ENCODE measurements at places on chromosomes 2 and 18.

DNA sequence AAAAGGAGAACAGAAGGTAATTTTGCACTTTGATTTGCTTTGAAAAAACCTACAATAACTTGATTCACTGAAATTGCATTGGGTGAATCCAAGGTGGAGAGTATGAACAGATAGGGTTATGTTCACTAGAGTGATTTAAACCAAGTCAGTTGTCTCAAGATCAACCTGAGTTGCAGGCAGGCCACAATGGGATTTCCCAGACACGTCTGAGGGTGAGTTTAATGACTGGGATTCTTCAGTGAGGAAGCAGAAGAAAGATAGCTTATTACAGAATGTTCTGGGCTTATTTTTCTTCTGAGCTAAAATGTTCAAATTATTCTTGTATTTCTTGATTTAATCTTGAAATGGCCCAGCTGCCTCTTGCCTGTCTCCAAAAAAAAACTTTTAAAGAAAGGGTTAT lies 20.1 kb downstream of the COL4A4 start:
- H3K27ac ChIP-seq = no peak overlapping the region
- peaks cover 11% of the 10 kb centered on the region for H3K27me3 ChIP-seq
- H3K4me1 ChIP-seq = no peaks in the 10 kb centered on the region
- no peak for DNase-seq
- H3K4me3 ChIP-seq = no peak overlapping the region

DNA sequence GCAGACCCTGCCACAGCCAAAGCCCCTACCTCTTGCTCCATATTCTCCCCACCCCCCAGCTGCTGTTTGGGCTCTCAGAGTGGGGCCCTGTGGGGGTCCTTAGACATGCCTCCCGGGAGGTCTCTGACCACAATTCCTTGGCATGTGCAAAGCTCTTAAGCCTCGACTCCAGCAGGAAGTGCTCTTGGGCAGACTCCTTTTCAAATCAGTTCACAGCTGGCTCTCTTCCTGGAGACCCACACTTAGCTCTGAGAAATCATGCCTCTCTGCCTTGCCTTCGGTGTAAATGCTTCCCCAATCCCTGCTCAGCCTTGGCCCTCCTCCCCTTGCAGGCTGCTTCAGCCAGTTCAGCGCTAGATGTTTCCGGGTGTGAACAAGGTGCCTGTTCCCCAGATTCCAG lies 46.9 kb downstream of the NGEF start:
- H3K4me1 ChIP-seq = no peaks in the 10 kb centered on the region
- peaks cover 6% of the 10 kb centered on the region for H3K27me3 ChIP-seq
- H3K27ac ChIP-seq = no peak overlapping the region
- no peak overlapping the region for H3K4me3 ChIP-seq

GRCh38 chr2:159133797-159134196 lies 152.7 kb downstream of the WDSUB1 start:
- peaks cover 5% of the 10 kb centered on the region for H3K27me3 ChIP-seq
- peaks cover 4% of the 10 kb centered on the region for H3K4me1 ChIP-seq
- no peaks in the 10 kb centered on the region for H3K36me3 ChIP-seq
- no peak overlapping the region for H3K27ac ChIP-seq
- no peak overlapping the region for H3K4me3 ChIP-seq

DNA sequence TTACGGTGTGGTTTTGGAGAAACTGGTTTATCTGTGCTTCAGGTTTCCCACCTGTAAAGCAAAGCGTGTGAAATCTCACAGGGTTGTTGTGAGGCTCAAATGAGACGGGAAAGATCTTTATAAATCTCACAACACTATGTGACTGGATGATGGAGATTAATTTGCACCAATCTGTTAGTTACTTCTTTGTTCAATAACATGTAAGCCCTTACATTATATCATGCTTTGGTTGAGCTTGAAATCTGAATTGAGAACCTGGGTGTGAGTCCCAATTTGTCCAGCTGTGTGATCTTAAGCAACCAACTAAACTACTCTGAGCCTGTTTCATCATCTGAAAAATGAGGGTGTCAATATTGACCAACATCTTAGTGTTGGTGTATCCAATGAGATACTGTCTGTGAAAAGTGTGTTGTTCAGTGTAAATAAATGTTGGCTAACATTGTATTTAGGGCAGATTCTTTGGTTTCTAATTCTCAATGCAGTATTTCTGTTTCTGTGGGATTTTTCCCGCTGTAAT lies 741 bp upstream of the GCKR start:
- H3K27me3 ChIP-seq = peaks cover 56% of the 10 kb centered on the region
- no peaks in the 10 kb centered on the region for H3K36me3 ChIP-seq
- no peak for DNase-seq
- H3K4me1 ChIP-seq = peaks cover 16% of the 10 kb centered on the region
- H3K4me3 ChIP-seq = peak overlapping the region; percentile 52
- H3K27ac ChIP-seq = no peak overlapping the region

- H3K27ac ChIP-seq = no peak overlapping the region
- DNase-seq = no peak
- H3K4me3 ChIP-seq = no peak overlapping the region
- H3K4me1 ChIP-seq = no peaks in the 10 kb centered on the region
Measured at GRCh38 chr2:123670286-123670685, 354.8 kb upstream of the CNTNAP5 start.

DNA sequence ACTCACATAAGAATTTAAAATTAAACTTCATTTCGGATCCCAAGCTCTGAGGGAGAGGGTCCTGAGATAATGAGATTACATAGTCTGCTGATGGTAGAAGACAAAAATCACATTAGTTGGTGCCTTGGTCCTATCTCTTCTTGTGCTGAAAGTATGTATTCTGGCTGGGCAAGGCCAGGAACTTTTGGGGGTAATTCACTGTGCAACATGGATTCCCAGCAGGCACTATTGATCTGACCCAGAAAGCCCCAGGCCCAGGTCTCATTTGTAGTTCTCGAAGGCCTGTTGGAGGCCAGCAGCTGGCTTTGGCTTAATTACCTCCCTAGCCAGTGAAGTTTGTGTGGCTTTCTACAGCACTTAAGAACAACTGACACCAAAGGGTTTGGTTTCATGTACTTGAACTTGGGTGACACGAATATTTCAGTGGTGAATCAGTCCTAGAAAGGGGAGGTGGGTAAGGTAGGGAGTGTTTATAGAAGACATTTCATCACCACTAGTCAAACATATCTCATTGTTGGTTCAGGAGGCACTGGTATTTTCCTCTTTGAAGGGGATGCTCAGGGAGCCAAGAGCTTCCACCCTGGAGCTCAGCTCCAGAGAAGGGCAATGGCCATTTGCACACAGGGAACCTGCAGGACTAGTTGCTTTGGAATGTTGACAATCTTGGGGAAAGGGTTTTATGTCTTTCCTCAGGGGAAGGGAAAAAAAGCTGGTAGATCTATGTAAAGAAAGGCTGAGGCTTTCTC lies 217.8 kb downstream of the OSR1 start:
- DNase-seq = no peak
- no peaks in the 10 kb centered on the region for H3K4me1 ChIP-seq
- H3K36me3 ChIP-seq = no peaks in the 10 kb centered on the region
- H3K4me3 ChIP-seq = no peak overlapping the region
- H3K27ac ChIP-seq = no peak overlapping the region

DNA sequence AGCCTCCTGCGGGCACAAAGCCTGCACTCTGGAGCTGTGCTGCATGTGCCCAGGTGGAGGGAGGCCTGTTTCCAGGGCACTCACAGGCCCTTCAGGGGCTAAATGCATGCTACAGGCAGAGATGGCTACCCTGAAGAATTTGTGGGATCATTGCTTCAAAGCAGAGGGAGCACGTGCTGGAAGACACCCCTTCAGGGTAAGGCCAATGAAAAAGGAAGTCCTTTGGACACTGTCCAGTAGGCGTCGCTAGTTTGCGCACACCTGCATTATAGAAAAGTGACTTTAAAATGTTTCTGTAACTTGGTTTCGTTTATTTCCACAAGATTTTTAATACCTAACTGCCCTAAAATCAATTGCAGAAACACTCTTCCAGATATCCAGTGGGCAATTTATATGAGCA lies 325.3 kb downstream of the ZNF516 start:
- H3K27ac ChIP-seq = no peak overlapping the region
- DNase-seq = no peak
- H3K27me3 ChIP-seq = no peaks in the 10 kb centered on the region
- H3K36me3 ChIP-seq = no peaks in the 10 kb centered on the region
- no peaks in the 10 kb centered on the region for H3K4me1 ChIP-seq
- no peak overlapping the region for H3K4me3 ChIP-seq

DNA sequence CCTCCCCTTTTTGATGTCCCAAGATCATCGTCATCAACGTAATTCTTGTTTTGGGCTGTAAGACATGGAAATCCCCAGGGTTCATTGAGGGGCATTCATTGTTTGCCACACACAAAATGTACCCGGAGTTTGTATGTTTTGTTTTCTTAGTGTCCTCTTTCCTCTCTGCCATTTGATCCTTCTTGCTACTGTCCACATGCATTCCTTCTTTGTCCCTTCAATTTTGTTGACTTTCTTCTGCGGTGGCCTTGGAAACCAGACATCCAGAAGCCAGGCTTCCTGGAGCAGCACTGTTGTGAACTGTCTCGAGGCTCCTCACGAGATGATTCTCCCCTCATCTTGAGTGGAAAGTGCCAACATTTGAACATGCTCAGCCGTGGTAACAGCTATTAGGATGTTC lies 24.8 kb downstream of the IGFBP2 start:
- H3K4me3 ChIP-seq = no peak overlapping the region
- H3K36me3 ChIP-seq = peaks cover 6% of the 10 kb centered on the region
- no peak overlapping the region for H3K27ac ChIP-seq
- no peaks in the 10 kb centered on the region for H3K27me3 ChIP-seq

GRCh38 chr18:66662632-66663031 lies 58.7 kb upstream of the CDH19 start:
- no peak overlapping the region for H3K27ac ChIP-seq
- H3K4me3 ChIP-seq = no peak overlapping the region
- no peak for DNase-seq
- H3K36me3 ChIP-seq = no peaks in the 10 kb centered on the region
- H3K4me1 ChIP-seq = no peaks in the 10 kb centered on the region

DNA sequence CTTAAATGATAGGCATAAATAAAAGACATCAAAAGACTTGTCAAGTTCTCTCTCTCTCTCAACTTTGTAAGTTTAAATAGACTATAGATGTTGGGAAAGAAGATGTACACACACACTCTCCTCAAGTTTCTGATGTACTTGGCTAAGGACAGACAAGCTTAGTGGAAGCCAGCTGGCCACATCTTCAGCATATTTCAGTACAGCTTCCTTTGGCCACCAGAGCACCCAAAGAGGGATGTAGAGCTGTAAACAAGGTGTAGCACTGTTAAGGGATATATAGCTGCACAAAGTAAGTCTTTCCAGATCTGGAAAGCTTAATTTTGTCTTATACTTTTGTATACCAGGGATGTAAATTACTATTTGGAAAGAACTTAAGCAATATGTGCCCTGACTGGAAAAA lies 64.3 kb upstream of the MSTN start:
- no peaks in the 10 kb centered on the region for H3K27me3 ChIP-seq
- H3K4me3 ChIP-seq = no peak overlapping the region
- DNase-seq = no peak

DNA sequence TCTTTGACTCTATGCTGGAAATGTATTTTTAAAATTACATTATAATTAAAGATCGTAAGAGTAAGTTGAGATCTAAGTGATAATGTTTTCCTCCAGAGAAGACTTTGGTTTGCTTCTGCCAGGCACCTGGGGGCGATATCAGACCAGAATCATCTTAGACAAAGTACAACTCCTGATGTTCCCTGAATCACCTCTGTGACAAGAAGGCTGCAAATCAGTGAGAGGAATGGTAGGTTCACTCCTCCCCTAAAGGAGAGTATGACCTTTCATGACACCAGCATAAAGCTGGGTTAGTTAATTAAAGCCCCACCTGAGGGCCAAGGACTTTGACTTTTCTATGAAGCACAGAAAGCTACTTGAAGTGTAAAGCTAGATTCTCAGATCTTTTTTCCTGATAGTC lies 114.4 kb upstream of the DTNA start:
- no peak overlapping the region for H3K4me3 ChIP-seq
- H3K4me1 ChIP-seq = no peaks in the 10 kb centered on the region
- no peaks in the 10 kb centered on the region for H3K36me3 ChIP-seq
- DNase-seq = no peak

GRCh38 chr2:176242276-176242675 lies 27.0 kb upstream of the MTX2 start:
- DNase-seq = no peak
- H3K36me3 ChIP-seq = no peaks in the 10 kb centered on the region
- H3K4me3 ChIP-seq = no peak overlapping the region
- H3K27ac ChIP-seq = no peak overlapping the region

GRCh38 chr18:275486-275885 lies 7.6 kb upstream of the THOC1 start:
- DNase-seq = no peak
- no peak overlapping the region for H3K27ac ChIP-seq
- H3K36me3 ChIP-seq = no peaks in the 10 kb centered on the region
